ENCODE measurements at places on chromosomes 12 and 14.
A peak's percentile ranks its signal among the peaks of the same experiment; 100 is the strongest.

- no peak for ATAC-seq
These were observed 86.0 kb downstream of the FAR2 start for GRCh38 chr12:29234965-29235626.

GRCh38 chr12:107567876-107568619 lies 117.6 kb upstream of the PWP1 start:
- ATAC-seq: no peak

DNA sequence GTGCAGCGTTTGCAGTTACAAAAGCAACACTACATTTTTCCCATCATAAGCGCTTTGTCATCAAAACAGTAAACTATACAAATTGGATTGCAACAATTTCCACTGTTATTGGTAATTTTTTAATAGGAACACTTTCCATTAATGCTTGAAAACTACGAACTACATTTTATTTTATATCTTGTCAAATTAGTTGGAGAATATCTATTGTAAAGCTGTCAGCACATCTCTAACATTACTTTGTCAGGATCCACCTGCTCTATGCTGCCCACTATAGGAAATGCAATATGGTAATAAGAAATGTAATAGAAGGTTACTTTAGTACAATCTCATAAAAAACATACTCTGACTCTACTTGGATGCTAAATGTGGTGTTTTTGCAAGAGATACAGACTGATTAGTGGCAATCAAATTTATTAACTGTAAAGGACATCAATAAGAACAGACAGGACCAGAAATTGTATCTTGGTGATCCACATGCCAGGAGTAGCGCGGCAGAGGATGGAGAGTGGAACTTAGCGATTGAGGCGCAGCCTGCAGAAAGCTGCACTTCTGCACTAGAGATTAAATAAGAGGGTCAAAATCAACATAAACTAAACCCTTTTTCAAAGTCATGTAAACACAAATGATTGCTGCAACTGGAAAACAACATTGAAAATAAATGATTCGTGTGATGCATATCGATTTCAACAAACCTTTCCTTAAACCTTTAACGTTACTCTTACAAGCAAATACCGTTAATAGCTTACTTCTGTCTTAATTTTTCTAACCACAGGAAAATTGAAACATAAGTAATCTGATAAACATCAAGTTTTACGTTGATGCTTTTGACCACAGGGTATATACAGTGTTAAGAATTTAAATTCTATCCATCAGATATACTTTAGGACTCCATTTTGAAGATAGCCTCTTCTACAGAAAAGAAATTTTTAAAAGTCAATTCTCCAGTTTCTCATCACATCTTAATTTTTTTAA lies 3.6 kb upstream of the ARID2 start:
- ATAC-seq: no peak

GRCh38 chr12:25328072-25328712 lies 77.5 kb upstream of the KRAS start:
- ATAC-seq: peak; percentile 99

DNA sequence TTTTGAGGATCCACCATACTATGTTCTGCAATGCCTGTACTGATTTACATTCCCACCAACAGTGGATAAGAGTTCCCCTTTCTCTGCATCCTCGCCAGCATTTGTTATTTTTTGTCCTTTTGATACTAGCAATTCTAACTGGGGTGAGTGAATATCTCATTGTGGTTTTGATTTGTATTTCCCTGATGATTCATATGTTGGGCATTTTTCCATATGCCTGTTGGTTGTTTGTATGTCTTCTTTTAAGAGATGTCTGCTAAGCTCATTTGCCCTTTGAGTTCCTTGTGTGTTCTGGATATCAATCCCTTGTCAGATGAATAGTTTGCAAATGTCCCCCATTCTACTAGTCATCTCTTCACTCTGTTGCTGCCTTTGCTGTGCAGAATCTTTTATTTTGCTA lies 49.0 kb upstream of the MSRB3 start:
- no peak for ATAC-seq

DNA sequence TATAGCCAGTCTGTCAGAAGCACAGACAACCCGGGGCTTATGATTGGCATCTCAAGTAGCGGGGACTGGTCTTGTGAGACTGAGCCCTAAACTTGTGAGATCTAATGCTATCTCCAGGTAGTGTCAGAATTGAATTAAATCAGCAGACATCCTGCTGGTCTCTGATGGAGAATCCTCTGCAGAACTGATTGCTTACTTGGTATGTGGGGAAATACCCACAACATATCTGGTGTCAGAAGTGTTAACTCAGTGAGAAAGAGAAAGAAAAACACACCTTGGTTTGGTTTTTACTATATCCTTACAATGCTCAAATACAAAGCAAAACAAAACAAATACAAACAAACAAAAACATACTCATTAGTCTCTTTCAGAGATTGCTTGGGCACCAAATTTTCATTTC lies 10.0 kb downstream of the SEL1L start:
- ATAC-seq: no peak

DNA sequence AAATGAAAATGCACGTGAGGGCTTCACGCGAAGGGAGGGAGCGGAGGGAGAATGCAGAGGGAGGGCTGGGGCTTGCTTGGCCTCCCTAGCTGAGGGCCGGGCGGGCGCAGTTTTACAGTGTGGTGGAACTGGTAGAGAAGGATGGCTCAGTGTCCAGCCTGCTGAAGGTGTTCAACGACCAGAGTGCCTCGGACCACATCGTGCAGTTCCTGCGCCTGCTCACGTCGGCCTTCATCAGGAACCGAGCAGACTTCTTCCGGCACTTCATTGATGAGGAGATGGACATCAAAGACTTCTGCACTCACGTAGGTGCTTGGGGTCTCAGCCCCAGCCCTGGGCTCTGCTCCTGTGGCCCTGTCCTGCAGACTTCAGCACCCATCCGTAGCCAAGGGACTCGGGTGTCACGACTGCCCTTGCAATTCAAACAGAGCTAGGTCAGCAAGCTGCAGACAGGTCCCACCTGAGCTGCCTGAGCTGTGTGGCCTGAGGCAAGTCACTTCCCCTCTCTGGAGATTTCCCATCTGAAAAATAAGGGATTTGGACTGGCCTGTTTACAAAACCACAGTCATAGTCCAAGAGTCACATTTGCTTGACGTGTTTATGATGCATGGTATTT lies 18.4 kb downstream of the OTUB2 start:
- no peak for ATAC-seq

DNA sequence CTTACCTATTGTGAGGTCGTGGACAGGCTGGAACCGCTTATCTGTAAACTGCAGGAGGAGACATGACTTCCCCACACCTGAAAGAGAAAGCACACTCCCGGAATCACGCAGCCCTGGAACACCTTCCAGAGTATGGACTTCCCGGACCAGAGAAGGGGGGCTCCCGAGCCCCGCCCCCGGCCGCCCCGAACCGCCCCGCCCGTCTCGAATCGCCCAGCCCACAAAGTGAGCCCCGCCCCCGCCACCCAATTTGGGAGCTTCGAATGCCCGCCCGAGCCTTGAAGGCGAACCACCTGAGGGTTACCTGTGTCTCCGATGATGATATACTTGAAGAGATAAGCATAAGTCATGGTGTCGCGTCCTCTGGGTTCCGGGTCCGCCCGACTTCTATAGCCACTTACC lies 235 bp downstream of the RAB2B start:
- ATAC-seq: peak; percentile 65

GRCh38 chr12:58323676-58324075 lies 382.3 kb downstream of the ATP23 start:
- ATAC-seq: no peak

DNA sequence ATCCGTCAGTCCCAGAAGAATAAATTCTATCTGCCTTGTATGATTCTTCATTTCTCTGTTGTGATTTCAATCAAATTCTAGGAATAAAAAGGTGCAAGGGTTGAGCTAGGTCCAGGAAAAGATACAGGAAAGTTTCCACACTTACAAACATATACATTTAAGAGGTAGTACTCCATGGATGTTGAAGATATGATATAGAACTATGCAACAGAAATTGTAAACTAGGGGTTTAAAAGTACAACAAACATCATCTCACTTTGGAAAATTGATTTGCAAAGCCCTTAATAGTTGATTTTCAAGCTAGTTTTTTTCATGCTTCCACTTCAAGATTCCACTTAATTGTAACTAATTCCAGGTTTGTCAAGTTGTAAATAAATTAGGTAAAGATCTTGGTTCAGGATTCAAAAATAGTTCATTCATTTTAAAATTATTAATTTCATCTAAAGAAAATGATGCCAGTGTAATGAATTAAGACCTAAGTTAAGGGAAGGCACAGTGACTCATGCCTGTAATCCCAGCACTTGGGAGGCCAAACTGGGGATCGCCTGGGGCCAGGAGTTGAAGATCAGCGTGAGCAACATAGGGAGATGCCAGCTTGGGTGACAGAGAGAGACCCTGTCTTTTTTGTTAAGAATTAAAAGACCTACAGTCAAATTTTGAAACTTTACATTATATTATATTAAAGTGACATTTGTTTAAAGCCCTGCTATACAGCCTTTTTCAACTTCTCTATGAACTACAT lies at the start of gene OR6C70:
Gene OR6C70 (minus strand): TSS at position 51 of the 742 bp plus-strand sequence. CDS start 0 bp downstream, at position 51.
- ATAC-seq: no peak

DNA sequence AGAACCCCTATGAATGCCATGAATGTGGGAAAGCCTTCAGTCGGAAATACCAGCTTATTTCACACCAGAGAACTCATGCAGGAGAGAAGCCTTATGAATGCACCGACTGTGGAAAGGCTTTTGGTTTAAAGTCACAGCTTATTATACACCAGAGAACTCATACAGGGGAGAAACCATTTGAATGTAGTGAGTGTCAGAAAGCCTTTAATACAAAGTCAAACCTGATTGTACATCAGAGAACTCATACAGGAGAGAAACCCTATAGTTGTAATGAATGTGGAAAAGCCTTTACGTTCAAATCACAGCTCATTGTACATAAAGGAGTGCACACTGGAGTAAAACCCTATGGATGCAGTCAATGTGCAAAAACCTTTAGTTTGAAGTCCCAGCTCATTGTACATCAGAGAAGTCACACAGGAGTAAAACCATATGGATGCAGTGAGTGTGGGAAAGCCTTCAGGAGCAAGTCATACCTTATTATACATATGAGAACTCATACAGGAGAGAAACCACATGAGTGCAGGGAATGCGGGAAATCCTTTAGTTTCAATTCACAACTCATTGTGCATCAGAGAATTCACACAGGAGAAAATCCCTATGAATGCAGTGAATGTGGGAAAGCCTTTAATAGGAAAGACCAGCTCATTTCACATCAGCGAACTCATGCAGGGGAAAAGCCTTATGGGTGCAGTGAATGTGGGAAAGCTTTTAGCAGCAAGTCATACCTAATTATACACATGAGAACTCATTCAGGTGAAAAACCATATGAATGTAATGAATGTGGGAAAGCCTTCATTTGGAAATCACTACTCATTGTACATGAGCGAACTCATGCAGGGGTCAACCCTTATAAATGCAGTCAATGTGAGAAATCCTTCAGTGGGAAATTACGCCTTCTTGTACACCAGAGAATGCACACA lies 22.3 kb downstream of the ZNF268 start:
- no peak for ATAC-seq
